ENCODE measurements at places on chromosomes 3 and 15. TPM values are rescaled to one million over a fixed set of nuclear protein-coding genes. Genes with fewer than 3 reads are reported as not detected.

The ALS2CL gene
- total RNA-seq: 1.8 TPM

The TRIM42 gene
- total RNA-seq: not detected

The SERPINI2 gene
- not detected for total RNA-seq

The MOBP gene
- not detected for total RNA-seq

The GOLGA6D gene
- not detected for total RNA-seq

The CFAP91 gene
- total RNA-seq: 0.72 TPM

The PXYLP1 gene
- 5.8 TPM for total RNA-seq

The NSMCE3 gene
- total RNA-seq: 7.8 TPM

The HRG gene
- not detected for total RNA-seq

The FBXO40 gene
- total RNA-seq: not detected

The TTLL13 gene
- total RNA-seq: not detected

The VEPH1 gene
- total RNA-seq: 72.0 TPM

The SHF gene
- total RNA-seq: 0.63 TPM

The WDR5B gene
- 7.4 TPM for total RNA-seq

The OR5K2 gene
- total RNA-seq: not detected

The THAP10 gene
- 1.7 TPM for total RNA-seq

The PLSCR4 gene
- total RNA-seq: 119 TPM

The GLDN gene
- 3.7 TPM for total RNA-seq

The CLEC3B gene
- 29.6 TPM for total RNA-seq

The DAZL gene
- not detected for total RNA-seq

The ZNF639 gene
- 44.4 TPM for total RNA-seq

The TBC1D2B gene
- 58.5 TPM for total RNA-seq

The SERF2 gene
- 537 TPM for total RNA-seq

The DPPA2 gene
- not detected for total RNA-seq

The IQCH gene
- total RNA-seq: 5.0 TPM

The SOX14 gene
- total RNA-seq: not detected

The SLC22A14 gene
- total RNA-seq: 0.66 TPM

The ASTE1 gene
- total RNA-seq: 7.4 TPM

The ABCF3 gene
- total RNA-seq: 64.6 TPM

The BFSP2 gene
- not detected for total RNA-seq

The GOLGA6B gene
- not detected for total RNA-seq

The ZBED2 gene
- not detected for total RNA-seq

The SV2B gene
- under 0.01 TPM for total RNA-seq

The NRROS gene
- total RNA-seq: 1.0 TPM

The GAP43 gene
- total RNA-seq: 6.1 TPM

The GOLGA8J gene
- total RNA-seq: not detected

The ATP13A5 gene
- not detected for total RNA-seq

The EFCC1 gene
- not detected for total RNA-seq

The CCDC13 gene
- total RNA-seq: 0.36 TPM

The SEMA6D gene
- 4.4 TPM for total RNA-seq

The DOCK3 gene
- total RNA-seq: 0.30 TPM

The CCR3 gene
- not detected for total RNA-seq

The REC114 gene
- not detected for total RNA-seq

The FBLN2 gene
- total RNA-seq: 133 TPM

The CSTA gene
- 1.2 TPM for total RNA-seq

The TMEM207 gene
- total RNA-seq: not detected

The ARRDC4 gene
- total RNA-seq: 54.2 TPM
